KG1 (cell line): ENCODE measurements at places on chromosomes 2 and 18.
A peak's percentile ranks its signal among the peaks of the same experiment; 100 is the strongest.

DNA sequence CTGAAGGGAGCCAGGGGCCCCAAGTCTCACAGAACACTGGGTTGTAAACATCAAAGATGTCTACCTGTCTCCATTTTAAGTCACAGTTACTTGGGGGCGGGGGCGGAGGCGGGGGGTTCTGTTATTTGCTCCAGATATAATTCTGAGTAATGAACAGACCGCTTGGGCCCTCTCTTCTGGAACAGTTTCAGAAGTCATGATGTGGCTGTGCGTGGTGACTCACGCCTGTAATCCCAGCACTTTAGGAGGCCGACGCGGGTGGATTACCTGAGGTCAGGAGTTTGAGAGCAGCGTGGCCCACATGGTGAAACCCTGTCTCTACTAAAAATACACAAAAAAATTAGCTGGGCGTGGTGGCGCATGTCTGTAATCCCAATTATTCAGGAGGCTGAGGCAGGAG lies 157.9 kb upstream of the APCDD1 start:
- DNase-seq: no peak

GRCh38 chr2:207867056-207867455 lies 97.3 kb upstream of the FZD5 start:
- no peak for DNase-seq

DNA sequence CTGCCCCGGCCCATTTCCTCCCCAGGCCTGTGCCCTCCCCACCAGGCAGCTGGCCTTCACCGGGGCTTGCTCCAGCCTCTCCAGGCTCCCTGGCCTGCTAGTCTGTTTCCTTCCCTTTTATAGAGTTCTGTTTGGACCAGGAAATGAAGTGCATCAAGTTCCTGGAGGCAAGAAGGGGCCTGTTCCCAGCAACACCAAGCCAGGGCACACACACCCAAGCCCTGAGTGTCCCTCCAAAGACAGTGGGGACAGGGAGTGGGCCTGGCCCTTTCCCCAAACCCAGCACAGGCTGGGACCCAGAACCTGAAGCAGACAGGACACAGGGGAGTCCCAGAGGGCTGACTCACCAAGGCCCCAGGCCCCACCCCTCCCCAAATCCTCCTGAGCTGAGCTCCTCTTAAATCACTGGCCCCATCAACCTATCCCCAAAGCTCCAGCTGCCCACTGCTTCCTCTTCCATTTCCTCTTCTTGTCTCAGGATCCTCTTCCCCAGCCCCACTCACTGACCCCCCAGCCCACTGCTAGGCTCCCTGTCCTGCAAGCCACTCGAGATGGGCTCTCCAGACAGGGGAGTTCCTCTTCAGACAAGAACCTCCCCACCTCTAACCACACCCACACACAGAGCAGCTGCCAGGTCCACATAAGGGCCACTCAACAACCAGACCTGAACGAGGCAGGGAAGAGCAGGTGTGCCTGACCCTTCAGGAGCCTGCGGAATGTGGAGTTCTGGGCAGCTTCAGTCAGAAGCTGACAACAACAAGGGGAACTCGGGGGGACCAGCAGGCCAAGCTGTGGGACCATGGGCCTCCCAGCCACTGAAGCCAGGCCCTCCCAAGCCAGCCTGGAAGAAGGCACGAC lies 74.2 kb downstream of the TNS1 start:
- DNase-seq: no peak

GRCh38 chr2:136107051-136108033 lies 10.6 kb downstream of the CXCR4 start:
- DNase-seq: no peak

- DNase-seq: no peak
These were observed 46.1 kb downstream of the EDAR start for GRCh38 chr2:108942888-108943287.

- no peak for DNase-seq
These were observed 238.7 kb upstream of the SOX11 start for GRCh38 chr2:5453220-5454050.

DNA sequence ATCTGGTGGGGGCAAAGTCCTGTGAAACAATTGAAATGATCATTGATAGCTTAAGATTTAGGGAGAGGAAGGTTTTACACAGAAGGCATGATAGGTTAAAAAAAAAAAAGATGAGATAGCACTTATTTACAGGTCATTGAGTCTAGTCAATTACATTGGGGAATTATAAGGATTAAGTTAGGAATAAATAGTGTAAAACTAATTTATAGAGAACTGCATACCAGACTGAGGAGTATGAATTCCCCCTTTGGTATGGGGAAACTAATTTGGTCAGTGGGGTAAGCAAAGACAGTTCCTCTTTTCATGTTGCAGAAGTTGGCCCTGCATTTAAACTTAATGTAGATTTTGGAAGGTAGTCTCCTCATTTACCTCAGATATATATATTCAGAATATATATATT lies 10.8 kb downstream of the GLS start:
- peak; percentile 35 for DNase-seq

DNA sequence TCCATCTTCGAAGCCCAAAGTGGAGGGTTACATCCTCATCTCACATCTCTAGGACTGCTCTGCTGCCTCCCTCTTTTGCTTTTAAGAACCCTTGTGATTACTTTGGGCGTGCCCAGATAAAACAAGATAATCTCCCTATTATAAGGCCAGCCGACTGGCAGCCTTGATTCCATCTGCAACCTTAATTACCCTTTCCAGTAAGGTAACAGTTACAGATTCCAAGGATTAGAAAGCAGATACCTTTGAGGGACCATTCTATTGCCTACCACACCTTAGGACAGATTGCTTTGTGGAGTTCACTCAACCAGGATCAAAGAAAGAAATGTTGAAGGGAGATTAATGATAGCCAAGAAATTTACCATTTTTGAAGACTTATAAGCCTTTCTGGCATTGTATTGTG lies 250.8 kb upstream of the ACVR2A start:
- DNase-seq: no peak

DNA sequence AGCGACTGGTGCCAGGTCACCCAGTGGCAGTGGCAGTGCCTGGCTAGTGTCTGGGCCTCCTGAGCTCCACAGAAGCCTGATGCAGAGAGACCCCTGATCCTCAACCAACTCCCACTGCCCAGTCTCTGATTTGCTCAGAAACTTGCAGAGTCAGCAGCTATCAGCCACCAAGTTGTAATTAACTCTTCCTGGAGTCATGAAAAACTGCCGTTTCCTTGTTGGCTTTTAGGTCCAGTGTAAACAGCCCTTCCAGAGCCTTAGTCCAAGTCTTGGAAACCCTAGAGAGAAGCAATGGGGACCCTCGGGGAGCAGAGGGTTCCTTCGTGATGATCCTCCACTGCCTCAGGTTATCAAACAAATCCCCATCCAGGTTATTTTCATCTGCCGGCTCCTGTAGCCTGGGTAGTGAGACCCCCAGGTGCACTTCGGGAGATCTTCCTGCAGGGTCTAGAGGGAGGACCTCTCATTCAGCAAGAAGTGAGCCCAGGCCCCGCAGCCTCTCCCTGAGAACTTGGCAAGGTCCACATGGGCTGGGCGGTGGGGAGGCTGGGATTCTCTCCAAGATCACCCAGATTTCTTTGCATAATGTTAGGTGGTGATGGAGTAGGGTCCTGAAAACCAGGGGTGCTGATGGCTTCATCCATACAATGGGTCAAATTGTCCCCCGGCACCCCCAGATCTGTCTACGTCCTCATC lies 137.7 kb upstream of the HDAC4 start:
- no peak for DNase-seq

- DNase-seq: peak; percentile 77
These were observed 545 bp downstream of the GTF3C2 start for GRCh38 chr2:27356056-27356381.

DNA sequence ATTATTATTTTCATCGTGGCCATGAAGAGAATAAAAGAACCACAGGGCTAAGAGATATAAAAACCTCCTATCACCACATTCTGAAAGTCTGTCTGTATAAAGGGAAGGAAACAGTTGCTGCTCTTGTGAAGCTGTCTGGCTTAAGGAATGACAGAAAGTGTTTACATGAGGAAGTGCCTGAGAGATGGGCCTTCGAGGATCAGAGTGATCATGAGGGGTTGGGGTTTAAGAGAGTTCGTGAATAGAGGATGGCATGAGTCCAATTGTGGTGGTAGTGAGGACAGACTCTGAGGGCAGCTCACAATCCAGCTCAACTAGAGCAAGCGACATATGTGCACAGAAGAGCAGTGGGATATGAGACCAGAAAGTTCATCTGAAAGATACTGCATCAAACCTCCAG lies 65.8 kb upstream of the PIEZO2 start:
- peak; percentile 14 for DNase-seq

DNA sequence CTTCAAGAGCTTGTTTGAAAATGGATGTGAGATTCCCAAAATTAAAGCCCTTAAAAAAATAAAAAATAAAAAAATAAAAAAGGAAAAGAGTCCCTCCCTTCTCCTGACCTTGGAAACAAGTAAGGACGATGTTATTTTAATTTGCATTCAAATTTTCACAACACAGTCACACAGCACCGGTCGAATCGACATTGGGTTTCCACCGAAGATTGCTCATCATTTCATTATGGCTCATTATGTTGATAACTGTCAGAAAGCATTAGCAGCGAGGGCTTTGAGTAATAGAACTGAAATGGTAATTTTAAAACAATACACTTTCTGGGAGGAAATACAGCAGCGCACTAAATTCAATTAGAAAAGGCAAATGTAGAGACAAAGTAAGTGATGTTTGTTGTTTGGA lies 78.7 kb downstream of the EPHA4 start:
- DNase-seq: no peak

- no peak for DNase-seq
These were observed 262.0 kb upstream of the PIK3C3 start for GRCh38 chr18:41693008-41693407.

DNA sequence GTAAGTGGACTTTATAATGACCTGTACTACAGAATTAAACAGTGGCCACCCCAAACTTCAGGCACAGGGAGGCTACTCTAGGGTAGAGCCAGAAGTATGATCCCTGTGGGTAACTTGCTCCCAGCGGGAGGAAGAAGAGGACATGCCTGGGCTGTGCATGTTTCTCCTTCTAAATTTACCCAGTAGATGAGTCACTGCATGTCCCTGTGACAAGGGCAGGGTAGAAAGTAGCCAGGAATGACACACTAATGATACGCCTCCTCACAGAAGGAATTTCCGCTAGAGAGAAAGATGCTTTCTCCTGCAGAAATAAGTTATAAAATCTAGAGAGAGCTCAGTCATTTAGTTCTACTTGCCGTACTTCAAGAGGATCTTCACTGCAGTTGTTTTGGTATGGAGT lies 7.5 kb downstream of the ACYP2 start:
- DNase-seq: no peak

GRCh38 chr18:23853448-23854195 lies 160.9 kb upstream of the TTC39C start:
- no peak for DNase-seq

DNA sequence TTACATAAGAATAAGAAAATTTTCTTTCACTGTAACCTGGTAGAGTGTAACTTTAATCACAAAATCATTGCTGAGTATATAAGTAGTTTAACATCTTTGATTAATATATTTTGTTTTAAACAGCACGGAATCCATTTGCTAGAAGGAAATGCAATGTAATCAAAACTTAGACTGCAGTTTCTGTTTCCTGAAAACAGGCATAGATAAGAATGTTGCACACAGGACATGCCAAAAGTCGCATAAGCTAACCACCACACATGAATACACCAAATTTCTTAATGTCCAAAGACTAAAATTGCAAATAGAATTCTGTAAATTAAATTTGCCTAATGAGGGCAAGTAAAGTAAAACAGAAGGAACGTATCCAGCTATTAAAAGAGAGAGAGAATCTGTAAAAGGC lies 51.0 kb upstream of the SERPINB2 start:
- no peak for DNase-seq

DNA sequence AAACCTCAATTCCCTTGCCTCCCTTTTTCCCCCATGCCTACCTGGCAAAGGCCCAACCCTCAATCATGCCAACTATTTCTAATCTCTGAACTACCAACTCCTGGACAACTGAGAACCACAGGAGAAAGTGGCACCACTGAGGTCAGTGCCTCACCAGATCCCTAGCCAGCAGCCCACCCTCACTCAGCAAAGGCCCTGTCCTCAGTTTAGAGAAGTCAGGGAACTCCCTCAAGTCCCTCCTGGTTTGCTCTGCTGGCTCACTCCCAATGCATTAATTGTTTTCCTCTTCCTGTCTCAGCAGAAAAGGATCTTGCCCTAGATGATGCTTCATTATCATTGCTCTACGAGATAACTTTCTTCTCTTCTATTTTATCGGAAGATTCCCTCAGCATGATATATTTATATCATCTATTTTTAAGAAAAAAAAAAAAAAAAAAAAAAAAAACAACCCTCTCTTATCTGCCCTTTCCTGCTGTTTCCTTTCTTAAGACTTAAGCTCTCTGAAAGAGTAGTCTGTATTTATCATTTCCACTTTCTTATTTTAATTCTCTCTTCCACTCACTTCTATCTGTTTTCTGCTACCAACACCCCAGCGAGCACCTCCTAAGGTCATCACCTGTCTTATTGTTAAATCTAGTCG lies 22.7 kb upstream of the ZBTB14 start:
- no peak for DNase-seq

GRCh38 chr2:168138374-168138773 lies 109.0 kb downstream of the STK39 start:
- no peak for DNase-seq

- DNase-seq: no peak
These were observed 150.4 kb downstream of the NR4A2 start for GRCh38 chr2:156182132-156182531.

GRCh38 chr2:133266926-133267590 lies 301.2 kb downstream of the NCKAP5 start:
- no peak for DNase-seq

DNA sequence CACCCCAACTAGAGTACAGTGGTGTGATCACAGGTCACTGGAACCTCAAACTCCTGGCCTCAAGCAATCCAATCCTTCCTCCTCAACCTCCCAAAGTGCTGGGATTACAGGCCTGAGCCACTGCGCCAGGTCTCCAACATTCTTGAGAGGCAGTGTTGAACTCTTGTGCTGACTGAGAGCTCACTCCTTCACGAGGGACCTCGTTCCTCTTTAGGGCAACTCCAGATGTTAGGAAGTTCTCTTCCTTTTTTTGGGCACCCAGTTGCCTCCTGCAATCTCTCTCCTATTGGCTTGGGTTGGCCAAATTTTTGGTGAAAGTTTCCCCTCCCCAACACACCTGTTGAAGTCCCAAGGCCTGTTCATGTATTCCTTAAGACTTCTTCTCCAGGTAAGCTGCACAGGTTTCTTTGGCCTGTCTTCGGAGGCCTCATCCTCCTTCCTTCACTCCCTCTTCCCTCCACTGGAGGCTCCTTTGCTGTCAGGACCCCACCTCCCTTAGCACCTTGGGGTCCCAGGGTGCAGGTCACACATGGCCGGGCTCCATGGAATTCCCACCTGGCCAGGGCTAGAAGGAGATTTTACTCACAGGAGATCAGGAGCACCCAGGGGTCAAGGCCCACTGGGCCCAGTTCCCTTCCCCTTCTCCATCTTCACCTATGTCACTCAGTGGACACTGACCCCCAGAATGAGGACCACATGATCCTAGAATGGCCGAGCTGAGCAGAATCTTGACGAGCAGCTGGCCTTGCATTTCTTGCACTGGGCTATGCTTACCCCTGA lies 94.6 kb upstream of the SMAD2 start:
- no peak for DNase-seq

- no peak for DNase-seq
These were observed 23.5 kb downstream of the ELP2 start for GRCh38 chr18:36153203-36153602.

GRCh38 chr2:239153806-239154591 lies 246.8 kb downstream of the HDAC4 start:
- DNase-seq: no peak
